ENCODE measurements at places on chromosomes 11 and 22.

DNA sequence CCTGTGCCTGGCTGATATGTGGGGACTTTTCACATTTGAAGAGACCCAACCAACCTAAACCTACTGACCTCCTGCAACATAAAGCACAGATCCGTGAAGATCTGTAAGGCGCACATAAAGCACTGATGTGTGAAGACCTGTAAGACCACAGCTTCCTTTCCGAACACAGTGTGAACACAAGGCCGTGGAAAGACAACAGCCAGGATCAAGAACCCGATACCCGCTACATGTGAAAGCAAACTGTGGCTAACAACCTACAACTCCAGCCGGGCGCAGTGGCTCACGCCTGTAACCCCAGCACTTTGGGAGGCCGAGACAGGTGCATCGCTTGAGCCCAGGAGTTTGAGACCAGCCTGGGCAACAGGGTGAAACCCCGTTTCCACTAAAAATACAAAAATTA, 17.6 kb upstream of the PPFIA1 start:
- no peak for DNase-seq

- no peak for DNase-seq
These were observed 11.7 kb downstream of the CXCR5 start for GRCh38 chr11:118895093-118896039.

DNA sequence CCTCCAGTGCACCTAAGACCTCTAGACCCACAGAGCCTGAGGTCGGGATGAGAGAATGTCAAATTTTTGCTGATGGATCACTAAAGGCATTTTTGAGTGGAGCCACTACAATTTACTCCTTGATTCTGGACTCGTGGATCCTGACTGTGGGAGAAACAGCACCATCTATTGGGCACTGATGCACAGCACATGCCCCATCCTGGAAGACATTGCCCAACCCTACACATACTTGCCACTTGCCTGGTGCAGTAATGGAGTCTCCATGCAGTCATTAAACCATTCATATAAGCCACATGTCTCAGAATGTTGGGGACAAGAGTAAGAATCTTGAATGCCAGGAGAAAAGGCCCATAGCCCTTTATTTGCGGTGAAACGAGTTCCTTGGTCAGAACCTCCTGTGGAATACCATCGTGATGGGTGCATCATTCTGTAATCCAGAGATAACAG, 103.9 kb downstream of the GGTLC2 start:
- no peak for DNase-seq

DNA sequence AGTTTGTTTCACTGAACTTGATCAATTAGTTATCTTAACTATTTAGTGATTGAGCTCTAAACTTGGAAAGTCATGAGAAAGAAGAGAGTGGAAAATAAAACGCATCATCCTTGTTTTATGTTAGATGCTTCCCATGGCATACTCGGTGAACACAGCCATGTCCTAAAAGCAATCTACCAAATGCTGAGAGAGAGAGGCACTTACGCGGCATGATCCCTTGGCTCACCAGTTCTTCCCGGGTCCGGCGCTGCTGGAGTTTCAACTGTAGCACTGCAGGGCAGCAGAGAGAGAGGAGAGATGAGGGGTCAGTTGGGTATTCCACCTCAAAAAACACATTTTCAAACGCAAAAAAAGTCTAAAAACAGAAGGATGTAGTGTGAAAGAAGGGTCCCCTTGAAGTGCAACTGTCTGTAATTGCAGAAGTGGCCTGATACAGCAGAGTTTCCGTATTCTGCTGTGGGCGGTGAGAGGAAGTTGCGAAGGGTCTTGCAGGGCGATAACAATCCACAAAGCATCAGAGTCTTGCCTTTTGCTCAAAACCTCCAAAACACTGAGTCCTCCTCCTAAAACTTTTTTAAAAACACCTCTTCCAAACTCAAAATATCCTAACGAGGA, 92.7 kb downstream of the SGSM3 start:
- no peak for DNase-seq

DNA sequence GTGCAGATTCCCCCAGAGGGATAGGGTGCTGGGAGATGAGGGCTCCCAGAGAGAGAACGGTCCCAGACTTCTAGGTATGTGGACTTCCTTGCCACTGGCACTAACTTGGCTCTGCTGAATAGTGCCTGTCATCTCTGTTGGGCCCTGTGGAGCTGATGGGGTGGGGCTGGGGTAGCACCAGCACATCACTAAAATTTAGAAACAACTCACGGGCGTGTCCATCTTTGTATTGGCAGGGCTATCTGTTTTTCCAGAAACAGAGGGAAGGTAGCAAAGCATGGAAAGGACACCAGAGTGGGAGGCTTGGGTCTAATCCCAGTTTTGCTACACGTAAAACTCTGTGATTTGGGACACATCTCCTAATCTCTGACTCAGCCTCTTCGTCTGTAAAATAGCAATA, 25.8 kb downstream of the SWAP70 start:
- no peak for DNase-seq

- no peak for DNase-seq
These were observed 18.1 kb upstream of the INCENP start for GRCh38 chr11:62105667-62106191.

DNA sequence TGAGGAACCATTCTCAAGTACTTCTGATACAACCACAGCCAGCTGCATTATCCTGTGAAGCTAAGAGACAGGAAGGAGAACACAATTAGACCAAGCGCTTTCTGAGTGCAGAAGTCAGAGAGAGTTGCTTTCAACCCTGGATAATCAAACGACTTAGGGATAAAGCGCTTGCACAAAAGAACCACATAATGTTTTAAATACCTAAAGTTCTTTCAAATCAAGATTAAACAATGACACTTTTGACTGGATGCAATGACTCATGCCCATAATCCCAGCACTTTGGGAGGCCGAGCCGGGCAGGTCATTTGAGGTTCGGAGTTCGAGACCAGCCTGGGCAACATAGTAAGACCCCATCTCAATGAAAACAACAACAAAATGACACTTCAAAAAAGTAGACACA, 145.1 kb downstream of the SWAP70 start:
- DNase-seq = no peak

GRCh38 chr11:116637766-116638165, 135.0 kb downstream of the BUD13 start:
- no peak for DNase-seq

DNA sequence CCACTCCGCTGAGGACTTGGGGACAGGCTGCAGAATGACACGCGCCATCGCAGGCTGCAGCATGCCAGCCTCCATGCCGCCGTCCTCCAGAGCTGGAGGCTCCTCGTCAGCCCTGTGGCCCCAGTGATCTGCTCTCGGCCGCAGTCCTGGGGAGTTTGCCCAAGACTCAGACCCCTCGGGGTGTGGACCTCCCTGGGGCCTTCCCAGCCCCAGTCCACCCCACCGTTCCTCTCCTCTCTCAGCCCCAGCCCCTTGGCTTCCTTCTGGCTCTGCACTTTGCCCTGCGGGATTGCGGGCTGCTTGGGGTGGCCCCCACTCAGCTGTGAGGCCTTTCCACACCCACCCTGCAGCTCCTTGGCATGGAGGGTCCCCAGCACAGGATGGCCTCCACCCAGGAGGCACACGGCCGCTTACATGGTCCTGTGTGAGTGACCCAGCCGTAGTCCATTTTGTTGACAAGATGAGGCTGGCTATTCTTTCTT, 414.9 kb downstream of the TBC1D22A start:
- DNase-seq = no peak

- no peak for DNase-seq
These were observed 955.2 kb downstream of the JRKL start for GRCh38 chr11:97345032-97345431.

GRCh38 chr22:39205344-39206021, 39.3 kb downstream of the PDGFB start:
- no peak for DNase-seq

GRCh38 chr11:46278387-46279125, 1.1 kb downstream of the CREB3L1 start:
- DNase-seq = no peak

DNA sequence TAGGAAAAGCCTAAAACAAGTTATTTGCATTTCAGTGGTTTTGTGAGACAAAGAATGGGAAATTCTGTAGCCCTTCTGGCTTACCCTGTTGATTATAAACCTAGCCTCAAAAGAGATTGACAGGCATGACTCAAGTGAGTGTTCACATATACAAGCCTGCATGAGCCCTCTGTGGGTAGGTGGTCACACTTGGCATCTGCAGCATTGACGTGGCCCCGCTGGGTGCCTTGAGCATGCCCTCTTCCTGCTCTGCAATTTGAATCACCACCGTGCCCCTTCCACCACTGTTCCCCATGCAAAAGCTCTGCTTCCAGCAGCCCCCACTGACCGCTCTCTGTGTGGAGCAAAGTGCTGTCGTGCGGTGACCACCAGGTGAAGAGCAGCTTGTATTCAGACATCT, 21.0 kb upstream of the ADSL start:
- no peak for DNase-seq

DNA sequence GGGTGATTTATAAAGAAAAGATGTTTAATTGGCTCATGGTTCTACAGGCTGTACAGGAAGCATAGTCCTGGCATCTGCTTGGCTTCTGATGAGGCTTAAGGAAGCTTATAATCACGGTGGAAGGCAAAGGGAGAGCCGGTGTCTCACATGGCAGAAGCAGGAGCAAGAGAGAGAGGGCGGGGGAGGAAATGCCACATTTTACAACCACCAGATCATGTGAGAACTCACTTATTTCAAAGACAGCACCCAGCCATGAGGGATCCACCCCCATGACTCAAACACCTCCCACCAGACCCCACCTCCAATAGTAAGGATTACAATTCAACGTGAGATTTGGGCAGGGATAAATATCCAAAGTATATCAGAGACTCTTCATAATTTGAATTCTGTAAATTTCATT, 200.7 kb downstream of the MSANTD4 start:
- DNase-seq = no peak

DNA sequence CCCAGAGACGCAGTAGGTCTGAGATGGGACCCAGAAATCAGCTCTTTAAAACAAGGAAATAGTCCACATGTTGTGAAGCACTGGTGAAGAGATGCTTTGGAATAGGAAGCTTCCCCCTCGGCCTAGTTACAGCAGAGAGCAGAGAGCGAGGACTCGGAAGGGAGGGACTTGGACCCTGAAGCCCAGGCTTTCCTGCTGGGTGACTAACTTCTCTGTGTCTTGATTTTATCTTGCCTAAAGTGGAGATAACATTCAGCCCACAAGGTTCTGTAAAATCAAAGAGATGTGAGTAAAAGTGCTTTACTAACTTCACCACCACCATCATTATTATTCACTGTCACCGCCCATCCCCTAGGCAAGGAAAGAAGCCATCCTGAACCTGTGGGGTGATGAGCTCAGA, 58.4 kb downstream of the THAP12 start:
- DNase-seq = no peak

DNA sequence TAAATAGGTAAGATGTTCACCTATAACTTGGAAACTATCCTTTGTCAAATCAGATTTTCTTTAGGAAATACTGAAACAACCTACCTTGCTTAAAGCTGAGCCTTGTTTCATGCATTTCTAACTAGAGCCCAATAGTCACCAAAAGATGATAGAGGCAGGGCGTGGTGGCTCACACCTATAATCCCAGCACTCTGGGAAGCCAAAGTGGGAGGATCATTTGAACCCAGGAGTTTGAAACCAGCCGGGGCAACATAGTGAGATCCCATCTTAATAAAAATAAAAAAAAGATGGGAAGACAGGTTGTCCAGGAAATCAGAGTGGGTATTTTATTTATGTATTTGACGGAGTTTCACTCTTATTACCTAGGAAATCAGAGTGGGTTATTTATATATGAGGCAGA, 38.3 kb downstream of the DDX6 start:
- DNase-seq = no peak

- no peak for DNase-seq
These were observed 113.9 kb downstream of the DBX1 start for GRCh38 chr11:20046416-20046815.

DNA sequence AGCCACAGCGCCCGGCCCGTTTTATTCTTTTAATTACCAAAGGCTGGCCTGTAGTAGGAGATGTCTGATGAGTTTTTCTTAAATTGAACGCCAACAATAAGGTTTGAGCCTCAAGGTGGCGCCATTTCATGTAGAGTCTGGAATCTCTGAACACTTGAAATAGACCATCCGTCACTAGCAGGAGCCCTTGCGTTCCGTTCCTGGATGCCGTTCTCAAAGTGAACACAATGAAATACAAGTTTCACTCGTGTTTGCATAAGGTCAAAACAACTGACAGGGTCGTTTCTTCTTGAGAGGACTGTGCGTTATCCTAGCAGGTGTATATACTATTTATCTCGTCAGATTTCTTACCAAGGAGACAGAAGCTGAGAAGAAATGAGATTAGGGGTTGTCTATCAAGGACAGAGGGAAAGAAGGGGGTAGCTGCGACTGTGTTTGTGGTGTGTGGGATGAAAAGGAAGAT, 18.7 kb upstream of the SCGB1D1 start:
- DNase-seq = peak; percentile 40

DNA sequence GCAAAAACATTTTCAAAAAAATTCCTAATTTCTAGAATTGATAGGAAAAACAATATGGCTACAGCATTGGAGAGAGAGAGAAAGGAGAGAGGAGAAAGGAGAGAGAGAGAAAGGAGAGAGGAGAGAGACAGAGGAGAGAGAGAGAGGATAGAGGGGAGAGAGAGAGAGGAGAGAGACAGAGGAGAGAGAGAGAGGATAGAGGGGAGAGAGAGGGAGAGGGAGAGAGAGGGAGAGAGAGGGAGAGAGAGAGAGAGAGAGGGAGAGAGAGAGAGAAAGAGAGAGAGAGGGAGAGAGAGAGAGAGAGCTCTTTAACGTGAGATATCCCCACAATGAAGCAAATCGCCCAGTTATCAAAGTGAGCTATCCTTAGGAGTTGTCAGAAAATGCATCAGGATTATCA, 737 bp upstream of the TYR start:
- DNase-seq = no peak

- no peak for DNase-seq
These were observed 1424.9 kb downstream of the TBC1D22A start for GRCh38 chr22:48187356-48187755.

- no peak for DNase-seq
These were observed 32.2 kb upstream of the ISX start for GRCh38 chr22:35033635-35034296.

DNA sequence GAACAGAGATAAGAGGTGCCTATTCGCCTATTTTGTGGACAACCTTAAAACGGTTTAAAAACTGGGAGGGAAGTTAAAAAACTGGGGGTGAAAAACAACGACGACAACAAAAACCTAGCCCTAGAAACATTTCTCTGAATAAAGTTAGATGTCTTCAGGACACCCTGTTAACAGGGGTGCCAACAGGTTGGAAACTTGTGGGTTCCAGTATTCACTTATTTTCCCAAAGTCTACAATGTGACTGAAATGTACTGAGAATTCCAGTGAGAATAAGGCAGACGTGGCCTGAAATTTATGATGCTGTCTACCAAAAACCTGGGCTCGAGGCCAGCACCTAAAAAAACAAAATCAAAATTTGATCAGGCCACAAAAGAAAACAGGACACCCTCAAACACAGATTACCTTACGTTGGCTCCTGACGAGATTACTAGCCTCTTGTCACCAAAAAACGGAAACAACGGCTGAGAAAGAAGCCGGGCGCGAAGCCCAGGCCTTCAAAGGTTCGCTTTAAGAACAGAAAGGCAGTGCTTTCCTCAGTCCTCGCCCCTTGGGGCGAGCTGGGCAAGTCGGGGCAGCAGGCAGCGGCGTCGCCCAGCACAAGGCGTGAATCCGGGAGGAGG, 906 bp downstream of the CCDC90B start:
- no peak for DNase-seq
